CD4-positive, alpha-beta T cell treated with Interleukin-4 for 4 hours (primary cell): ENCODE measurements at places on chromosomes 6 and 20.

DNA sequence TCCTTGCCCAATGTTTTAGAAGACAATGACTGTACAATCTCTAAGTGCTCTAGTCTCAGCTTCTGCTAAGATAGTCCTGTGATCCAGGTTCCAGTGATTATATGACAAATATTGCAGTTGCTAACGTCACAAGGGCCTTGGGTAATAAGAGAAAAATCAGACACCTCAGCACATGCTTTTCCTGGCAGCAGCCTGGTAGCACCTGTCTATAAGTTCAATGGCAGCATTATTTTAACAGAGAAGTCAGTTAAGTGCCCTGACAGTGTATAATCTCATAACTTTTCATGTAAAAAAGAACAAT, 121.3 kb upstream of the BCLAF1 start:
- DNase-seq: no peak

DNA sequence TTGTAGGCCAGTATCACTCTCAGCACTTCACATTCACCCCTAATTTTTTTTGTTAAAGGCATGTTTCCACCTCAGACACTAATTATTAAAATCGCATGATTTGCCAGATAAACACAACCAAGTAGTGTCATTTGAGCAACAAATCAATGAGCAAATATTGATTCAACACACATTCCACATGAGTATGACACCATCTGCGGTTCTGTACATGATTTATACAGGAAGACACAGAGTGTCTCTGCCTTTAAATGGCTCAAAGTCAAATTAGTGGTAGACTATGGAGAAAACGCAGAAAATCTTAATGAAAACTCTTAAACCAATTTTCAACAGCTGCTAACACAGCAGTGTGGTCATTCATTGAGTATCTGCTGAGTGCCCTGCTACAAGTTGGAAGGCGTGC, 300.2 kb downstream of the SOX4 start:
- DNase-seq: no peak

- DNase-seq: no peak
Measured at GRCh38 chr20:10180651-10181235, 37.9 kb upstream of the SNAP25 start.

GRCh38 chr6:110471726-110472365, 4.6 kb downstream of the SLC22A16 start:
- DNase-seq: no peak

DNA sequence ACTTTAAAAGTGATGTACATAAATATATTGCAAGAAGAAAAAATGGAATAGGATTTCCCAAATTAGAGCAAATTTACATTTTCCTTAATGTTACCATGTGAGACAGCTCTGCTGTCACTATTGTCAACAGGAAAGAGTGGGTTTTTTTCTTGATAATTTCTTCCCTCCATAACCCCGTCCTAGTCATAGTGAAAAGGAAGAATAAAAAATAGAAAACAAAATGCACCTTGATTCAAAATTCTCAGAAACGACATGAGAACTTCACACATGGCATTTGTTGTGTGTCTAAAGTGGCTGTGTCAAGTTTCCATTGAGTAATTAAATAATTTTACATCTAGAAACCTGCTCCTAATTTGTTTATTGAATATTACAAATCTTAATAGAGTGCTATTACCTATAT, 945.2 kb upstream of the SLC35B3 start:
- DNase-seq: no peak

DNA sequence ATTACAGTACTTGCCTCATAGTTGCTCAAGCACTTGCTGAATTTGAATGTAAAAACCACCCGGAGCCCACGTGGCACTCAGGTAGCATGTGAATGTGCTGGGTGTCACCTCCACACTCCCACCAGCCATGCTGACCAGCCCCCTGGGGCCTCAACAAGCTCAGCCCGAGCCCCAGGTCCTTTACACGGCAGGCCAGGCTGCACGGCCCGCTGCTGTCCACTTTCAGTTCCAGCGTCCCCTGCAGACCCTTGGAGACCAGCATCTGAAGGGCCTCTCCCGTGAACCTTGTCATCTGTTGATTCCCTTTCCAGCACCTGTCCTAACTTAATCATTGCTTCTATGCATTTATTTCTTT, 33.3 kb upstream of the ZBP1 start:
- no peak for DNase-seq

DNA sequence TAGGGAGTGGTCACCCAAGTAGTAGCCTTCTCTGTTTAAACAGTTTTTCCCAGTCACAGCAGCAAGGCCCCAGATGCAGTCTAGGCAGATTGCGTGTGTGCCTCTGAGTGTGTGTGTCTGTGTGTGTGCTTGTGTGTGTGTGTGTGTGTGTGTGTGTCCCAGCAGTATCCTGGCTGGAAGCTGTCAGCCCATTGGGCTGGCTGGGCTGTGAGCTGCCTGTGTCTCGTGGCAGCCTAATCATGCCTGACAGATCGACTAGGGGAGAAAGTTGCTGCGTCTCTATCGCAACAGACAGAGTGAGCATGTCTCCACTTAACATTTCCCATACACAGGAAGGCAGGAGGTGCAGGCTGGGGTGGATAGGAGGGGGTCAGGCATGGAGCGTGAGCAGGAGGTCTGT, 42.9 kb upstream of the LRFN2 start:
- DNase-seq: no peak

DNA sequence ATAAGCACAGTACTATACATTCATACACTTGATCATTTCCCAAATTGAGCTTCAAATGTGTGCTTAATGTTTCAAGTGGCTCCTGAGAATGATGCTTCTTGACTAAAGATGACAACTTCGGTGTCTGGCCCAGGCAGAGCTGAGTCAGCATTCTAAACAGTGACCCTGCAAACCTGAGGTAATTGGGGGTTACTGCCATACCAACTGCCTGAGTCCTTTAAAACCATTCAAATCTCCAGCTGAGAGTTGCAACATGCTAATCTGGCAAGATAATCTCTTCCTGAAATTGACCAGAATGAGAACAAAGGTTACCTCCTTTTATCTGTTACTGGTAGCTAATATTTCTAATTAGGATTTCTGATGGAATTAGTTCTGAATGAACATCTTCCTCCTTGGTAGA, 8.2 kb downstream of the BACH2 start:
- DNase-seq: no peak

DNA sequence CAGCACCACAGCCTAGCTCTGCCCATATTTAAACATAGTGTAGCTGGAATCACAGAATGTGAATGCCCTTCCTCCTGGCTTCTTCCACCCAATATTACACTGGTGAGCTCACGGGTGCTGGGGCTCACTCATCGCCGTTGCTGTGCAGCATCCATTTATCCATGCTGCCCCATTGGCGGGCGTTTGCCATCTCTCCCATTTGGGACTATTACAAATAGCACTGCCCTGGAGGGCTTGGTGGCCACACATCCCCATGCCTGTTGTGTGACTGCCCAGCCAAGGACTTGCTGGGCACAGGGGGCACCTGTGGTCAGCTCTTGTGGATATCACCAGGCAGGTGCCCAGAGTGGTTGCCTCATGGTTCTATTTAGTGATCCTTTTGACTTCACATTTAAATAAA, 54.5 kb upstream of the ENTPD6 start:
- no peak for DNase-seq

- no peak for DNase-seq
Measured at GRCh38 chr6:152529369-152529768, 107.8 kb downstream of the SYNE1 start.

DNA sequence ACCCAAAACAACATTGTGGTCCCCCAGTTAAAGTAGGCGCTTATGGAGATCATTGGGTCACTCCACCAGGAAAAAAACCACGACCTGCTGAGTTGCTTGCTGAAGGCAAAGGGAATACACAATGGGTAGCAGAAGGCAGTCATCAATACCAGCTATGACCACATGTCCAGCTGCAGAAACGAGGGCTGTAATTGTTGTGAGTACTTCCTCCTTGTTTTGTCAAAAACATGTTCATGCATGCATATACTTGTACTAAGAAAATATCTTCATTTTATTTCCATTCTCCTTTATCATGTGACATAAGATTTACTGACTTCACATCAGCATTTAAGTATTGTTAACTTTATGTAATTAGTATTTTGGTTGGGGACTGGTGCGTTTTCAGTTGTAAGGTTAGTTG, 16.9 kb downstream of the SERINC1 start:
- DNase-seq: no peak

DNA sequence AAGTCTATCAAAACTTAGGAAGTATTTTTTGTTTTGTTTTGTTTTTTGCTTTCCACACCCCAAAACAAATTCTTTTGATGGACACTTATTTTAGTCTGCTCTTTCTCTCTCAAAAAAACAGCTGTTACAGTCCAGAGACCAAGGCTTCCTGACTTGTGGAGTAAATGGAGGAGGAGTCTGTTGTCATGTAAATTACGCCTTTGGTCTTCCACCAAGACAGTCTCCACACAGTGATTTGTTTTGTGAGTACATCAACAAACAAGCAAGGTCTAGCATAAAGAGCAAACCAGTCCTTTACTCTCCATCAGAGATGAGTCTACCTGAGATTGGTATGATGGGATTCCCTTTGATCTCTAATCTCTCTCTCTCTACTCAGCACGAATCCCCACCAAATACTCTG, 588.0 kb upstream of the ARID1B start:
- no peak for DNase-seq

- DNase-seq: no peak
Measured at GRCh38 chr6:152575621-152576150, 61.5 kb downstream of the SYNE1 start.
